ENCODE measurements at places on chromosomes 4 and X.

- DNase-seq: no peak
Observed at GRCh38 chr4:94038195-94038594, 169.5 kb upstream of the SMARCAD1 start.

DNA sequence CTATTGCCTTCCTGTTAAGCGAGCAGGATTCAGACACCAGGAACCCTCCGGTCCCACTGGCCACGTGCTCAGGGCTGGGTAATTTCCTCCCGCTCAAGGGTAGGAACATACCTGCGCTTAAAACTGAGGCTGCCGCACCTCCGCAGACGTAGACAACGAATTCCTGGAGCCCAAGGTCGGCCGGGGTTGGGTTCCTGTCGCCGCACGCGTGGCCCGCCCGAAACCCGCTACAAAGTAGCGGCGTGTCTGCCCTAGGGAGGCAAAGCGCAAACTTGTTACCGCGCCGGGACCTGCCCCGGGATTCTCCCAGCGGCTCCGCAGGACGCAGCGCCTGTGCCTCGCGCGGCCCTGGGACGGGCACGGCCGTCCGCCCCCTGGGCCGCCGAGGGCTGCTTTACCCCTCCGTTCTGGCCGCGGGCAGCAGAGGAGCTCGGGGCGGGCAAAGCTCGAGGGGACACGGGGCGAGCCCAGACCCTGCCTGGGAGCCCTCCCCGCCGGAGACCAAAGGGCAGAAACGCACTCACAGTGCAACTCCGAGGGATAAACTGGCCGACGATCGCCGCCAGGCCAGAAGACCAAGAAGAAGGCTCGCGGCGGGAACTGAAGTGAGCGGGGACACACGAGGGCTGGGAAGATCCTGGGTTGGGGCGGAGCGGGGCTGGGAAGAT, at the start of gene ERVMER34-1:
Gene ERVMER34-1, minus strand, starts transcription at position 607 of the 668 bp plus-strand sequence. CDS start 5,905 bp downstream, outside the sequence.
- DNase-seq: no peak

DNA sequence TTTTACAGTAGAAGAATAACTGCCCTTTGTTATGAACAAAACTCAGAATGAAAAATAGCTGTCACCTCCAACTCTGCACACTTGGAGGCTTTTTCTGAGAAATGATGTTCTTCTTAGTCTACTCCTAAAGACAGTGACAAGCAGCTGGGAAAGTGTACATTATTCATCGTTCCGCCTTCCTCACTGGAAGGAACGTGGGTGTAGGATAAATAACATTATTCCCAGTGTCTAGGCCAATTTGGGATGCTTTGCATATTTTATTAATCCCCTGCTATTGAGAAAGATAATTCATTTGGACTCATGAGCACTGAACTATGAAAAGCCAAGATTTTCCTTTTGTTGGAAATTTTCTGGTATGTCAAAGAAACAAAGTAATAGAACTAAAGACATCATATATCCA, 87.8 kb downstream of the VCX2 start:
- DNase-seq: no peak

- no peak for DNase-seq
Observed at GRCh38 chrX:103211012-103211715, 3.7 kb upstream of the BEX4 start.

- DNase-seq: no peak
Observed at GRCh38 chr4:169690787-169691186, 67.0 kb downstream of the HPF1 start.

GRCh38 chrX:103792916-103793544, 16.4 kb downstream of the PLP1 start:
- DNase-seq: no peak

DNA sequence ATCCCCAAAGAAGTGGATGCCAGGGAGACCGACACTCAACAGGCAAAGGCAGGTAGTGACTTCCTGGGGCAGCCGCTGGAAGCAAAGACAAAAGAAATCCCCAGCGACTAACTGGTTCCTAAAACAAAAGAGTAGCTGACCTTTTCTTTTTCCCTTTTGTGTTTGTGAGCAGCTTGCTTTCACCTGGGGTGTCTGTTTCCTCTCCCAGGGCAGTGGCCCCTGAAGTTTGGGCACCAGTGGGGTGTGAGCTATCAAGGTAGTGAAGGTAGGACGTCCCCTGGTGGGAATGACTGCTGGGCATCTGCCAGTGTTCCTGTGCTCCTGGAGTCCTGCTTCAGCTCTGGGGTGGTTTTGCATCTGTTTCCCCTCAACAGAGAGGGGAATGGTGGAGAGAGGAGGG, 41.6 kb upstream of the STIM2 start:
- DNase-seq: no peak

DNA sequence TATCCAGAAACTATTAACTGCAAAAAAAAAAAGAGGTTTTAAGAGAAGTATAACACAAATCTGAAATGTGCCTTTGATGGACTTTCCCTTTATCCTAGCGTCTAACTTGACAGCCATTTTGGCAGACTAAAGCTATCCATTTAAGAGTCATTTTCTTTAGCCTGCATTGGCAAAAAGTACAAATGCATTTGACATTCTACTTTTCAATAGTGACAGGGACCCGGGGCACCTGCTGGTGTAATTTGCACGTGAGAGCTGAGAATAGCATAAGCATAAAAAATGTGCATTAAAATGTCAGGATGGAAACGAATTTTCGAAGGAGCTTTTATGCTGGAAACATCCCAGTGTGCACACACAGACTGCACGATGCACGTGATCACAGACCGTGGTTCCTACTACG, 91.9 kb downstream of the DHRSX start:
- DNase-seq: no peak

DNA sequence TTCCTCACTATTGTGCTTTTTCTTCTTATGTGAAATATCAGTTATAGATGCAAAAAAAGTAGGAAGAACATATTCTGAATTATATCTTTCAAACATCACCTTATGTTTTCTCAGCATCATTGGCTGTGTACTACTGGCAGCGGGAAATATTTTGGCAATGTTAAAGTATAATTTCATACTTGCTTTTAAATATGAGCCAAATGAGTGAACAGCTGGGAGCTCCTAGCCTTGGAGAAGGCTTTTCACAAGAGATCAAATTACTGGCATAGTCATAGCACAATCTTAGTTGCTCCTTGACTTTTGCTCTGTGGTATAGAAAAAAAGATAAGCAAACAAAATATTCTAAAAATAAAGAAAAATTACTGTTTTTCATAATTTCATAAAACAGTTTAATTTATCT, 1575.8 kb upstream of the PABPC4L start:
- no peak for DNase-seq

DNA sequence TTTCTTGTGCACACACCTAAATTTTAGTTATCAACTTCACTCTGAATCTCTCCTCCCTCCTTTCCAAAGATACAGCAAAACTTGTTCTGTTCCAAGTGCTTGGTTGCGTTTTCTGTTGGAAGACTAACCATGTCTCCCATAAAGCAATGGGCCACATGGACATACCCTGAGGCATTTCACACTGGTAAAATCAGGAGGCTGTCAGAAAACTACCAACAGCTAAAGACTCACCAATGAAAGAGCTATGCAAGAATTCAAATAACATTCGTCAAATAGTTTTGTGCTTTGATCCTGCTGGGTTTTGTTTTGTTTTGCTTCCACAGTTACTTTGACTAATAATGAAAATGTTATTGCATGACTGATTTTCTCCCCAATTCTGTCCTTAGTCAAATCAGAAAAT, 46.0 kb downstream of the PHEX start:
- DNase-seq: no peak

GRCh38 chr4:168907119-168907698, 102.8 kb downstream of the CBR4 start:
- no peak for DNase-seq

DNA sequence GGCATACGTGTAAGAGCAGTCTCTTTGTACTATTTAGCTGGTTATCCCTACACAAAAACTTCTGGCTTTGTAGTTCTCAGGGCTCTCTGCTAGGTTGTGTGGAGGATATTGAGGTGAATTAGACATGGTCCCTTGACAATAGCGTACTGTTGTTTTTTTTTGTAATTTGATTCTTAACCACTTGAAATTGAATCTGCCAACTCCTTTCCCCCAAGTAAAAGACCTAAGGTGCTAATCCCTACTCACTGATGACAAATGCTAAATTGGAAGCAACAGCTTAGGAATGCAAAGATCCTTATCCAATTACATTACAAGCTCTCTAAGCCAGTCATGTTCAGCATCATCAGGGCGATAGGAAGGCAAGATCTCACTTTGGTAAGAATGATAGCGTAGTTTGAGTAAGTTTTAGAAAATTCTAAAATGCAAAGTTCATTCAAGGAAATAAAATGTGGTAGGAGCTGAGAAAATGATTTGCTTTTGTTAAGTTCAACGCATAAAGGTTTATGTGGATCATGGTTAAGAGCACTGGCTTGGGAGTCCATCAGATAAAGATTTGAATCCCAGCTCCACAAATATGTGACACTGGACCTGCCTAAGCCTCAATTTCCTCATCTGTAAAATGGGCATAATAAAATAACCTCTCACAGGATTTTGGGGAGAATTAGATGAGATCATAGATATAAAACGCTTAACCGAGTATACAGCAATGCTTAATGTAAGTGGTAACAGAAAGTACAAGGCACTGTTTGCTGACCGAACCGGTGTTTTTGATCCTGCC, 39.3 kb downstream of the DOCK11 start:
- DNase-seq: no peak

- no peak for DNase-seq
Observed at GRCh38 chr4:57448901-57449300, 338.7 kb upstream of the IGFBP7 start.

DNA sequence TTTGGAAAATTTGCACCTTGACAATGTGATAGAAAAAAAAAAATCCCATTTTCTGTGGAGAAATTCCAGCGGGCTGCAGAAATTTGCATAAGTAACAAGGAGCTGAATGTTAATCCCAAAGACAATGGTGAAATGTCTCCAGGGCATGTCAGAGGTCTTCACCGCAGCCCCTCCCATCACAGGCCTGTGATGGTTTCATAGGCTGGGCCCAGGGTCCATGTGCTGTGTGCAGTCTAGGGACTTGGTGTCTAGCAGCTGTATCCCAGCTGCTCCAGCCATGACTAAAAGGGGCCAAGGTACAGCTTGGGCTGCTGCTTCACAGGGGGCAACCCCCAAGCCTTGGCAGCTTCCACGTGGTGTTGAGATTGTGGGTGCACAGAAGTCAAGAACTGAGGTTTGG, 85.2 kb downstream of the ADGRA3 start:
- DNase-seq: no peak

- DNase-seq: no peak
Observed at GRCh38 chrX:16172391-16172790, 5.1 kb downstream of the MAGEB17 start.

GRCh38 chr4:124046190-124046589, 649.6 kb downstream of the SPRY1 start:
- DNase-seq: no peak

- DNase-seq: no peak
Observed at GRCh38 chrX:57951666-57952319, 41.5 kb upstream of the ZXDA start.

- no peak for DNase-seq
Observed at GRCh38 chr4:88442689-88443191, 14.2 kb upstream of the HERC5 start.

DNA sequence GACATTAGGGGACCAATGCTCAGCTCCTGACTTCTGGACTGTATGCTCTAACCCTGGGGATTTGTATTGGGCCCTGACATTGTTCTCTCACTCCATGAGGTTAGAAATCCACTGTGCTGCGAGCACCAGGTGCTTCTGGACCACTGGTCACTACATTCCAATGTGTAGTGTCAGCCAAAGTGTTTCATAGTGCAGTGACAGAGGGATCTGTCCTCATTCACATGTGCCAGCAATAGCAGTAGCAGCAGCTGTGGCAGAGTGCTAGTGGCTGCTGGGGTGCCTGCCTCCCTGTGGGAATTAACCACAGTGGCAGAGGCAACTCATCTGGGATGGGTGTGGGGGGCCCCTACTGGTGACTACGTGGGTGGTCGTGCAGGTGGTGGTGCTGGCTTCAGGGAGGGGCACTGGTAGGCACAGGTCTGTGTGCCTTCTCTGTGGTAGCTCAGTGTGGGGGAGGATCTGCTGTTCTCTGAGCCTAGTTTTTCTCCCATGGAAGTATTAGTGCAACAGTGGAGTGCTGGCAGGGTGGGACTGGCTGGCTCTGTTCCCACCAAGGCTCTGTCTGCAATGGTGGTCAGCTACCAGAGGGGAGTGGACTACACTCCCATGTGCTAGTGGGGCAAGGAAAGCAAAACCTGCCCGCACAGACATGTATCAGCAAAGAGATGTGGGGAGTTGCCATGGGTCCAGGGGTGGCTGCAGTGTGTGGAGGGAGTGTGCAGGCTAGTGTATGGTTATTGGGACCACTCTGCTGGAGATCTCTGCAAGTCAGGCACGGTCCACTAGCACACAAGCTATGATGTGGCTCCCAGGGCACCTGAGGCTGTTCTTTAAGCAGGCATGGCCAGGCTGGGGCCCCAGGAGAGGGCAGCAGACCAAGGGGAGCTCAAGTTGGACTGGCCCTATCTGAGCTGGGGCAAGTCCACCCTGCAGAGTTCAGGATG, 78.5 kb downstream of the SCLT1 start:
- no peak for DNase-seq

GRCh38 chr4:168092176-168092712, at the start of gene ANXA10:
Gene ANXA10, plus strand, starts transcription at chr4:168092537. Its CDS starts 164 bp downstream, at chr4:168092701.
- no peak for DNase-seq

DNA sequence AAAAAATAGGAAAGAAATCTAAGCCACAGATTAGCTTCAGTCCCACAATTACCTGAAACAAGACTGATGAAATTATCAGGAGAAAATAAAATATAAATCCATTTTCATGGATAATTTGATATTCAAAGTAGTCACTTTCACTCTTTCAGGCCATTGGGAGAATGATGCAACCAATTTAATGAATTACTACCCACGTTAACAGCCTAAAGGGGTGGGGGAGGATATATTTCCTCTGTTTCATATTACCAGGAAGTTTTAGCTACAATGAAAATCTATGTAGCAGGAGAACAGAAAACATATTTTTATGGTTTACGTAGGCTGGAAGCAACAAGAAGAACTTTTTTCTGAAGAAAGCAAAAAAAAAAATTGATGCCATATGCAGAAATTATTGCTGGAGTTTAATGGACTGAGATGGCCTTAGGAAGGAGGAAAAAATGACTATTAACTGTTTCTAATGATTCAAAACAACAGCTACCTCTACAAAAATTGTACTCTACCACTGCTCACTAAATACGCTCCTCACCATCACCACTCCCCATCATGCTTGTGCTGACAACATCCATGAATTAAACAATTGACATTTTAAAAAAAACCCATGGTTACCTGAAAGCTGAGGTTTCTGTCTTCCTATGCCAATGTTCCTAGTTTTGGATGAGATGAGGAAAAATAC, 100.9 kb downstream of the CXXC4 start:
- no peak for DNase-seq

- DNase-seq: no peak
Observed at GRCh38 chr4:89284828-89285227, 22.8 kb downstream of the GPRIN3 start.

GRCh38 chr4:73856518-73856917, 3.4 kb downstream of the PF4V1 start:
- no peak for DNase-seq

- DNase-seq: no peak
Observed at GRCh38 chr4:27357283-27357682, 496.6 kb downstream of the STIM2 start.

DNA sequence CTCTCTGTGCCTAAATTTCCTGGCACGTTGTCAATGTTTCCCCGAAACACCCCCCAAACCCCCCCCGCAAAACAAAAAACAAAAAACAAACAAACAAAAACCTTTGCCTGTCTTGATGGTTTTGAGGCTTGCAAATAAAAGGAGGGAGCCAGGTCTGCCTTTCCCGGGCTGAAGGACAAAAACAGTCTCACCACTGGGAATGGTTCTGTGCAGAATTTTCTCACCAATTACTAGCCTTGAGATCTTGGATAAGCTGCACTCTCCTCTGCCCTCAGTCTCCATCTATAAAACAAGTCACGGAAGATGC, 15.5 kb downstream of the NKX3-2 start:
- DNase-seq: no peak
